EL (cell line): ENCODE measurements at places on chromosomes 6 and 20.

DNA sequence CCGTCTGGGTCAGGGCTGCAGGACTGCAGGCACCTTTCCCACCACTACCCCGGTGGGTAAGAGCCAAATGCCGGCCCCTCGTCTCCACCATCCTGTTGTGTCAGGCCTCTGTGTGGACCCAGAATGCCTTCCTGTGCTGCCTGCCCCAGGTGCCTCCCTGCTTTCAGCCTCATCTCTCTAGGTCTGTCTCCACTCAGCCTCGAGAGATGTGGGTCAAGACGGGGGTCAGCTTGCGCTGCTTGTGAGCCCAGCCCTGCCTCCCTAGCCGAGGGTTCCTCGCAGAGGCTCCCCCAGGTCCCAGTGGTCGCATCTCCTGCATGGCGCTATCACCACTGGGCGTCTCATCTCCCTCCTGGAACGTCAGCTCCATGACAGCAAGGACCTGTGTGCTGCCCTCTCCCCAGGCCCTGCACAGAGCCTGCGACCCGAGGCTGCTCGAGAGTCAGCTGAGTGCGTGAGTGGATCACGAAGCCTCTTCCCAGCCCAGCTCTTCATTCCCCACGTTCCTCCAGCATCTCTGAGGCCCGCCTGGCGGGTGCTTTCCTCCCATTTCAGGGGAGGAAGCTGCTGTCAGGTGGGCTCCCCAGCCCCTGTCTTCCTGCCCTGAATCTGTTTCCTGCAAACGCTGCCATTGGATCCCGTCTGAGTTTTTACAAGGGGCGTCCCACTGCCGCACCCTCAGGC, 38.7 kb upstream of the ZBP1 start:
- no peak for DNase-seq

DNA sequence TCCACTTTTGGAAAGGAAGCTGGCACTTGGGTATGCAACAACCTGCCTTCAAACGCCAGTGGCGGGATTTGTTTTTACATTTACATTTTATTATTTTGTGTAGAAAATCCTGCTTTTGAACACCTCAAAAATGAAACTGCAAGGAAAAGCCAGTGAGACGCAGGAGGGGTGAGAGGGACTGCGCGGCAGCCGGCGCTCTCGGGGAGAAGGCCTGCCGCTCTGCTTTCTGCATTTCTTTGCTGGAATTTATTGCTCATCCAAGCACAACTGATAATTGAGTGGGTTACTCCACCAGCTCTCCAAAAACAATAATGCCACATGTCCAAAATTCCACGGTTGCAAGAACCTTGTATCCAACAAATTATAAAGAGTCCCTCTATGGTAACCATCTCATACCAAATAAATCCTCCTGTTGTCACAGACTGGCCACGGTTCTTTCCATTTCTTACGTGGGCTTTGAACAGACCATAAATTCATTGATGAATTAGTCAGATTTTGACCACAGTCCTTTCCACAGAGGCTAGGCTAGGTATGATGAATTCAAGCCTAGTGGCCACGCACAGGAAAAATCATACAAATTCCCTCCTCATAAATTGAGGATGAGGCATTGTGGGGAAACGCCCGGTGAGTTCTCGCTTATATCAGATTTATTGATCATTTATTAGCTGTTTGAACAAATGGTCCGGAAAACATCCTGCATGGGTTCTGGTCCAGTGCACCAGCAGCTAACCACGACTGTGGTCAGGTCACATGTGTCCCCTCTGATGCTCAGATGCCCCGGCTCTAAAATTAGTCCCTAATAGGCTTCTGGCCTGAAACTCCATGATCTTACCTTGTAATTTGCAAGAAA, 31.6 kb upstream of the FOXC1 start:
- DNase-seq, result peak; percentile 12

DNA sequence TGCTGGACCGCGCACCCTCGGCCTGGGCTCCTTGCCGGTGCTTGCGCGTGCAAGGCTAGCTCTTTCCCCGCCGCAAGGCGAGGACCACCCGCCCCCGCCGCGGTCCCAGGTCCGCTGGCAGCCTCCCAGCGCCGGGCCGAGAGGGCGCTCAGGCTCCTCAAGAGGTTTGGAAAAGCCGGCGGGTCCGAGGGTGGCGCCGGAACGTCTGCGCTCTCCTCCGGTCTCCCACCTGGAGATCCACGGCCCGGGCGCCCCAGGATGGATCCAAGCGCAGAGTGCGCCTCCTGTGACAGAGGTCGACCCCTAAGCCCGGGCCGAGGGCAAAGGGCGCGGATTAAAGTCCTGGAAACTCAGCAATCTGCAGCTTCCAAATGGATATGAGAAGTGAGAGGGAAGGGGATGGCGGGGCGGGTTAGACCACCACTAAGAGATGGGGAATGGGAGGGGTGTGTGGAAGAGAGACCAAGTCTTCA, 575 bp upstream of the MICAL1 start:
- no peak for DNase-seq

DNA sequence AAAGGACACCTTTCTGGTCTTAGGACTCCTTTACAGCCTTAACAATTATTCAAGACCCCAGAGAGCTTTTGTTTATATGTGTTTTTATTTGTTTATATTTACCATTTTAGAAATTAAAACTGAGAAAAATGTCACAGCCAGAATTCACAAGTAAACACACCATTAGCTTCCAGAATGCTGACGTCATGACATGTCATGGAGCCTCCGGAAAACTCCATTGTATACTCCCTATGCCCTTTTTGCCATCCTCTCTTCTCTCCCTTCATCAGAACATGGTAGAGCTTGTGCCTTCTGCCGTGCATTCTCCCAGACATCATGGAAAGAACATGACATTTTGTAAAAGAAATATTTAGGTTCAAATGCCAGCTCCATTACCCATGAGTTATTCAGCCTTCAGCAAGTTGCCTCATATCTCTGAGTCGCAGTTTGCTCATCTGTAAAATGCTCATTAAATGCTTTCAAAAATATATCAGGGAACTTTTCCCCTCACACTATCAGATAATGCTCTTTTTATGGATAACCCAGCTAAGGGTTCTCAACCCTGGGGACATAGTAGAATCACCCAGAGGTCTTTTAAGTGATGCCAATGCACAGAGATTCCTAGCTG, 27.8 kb downstream of the TNFAIP3 start:
- DNase-seq, result peak; percentile 70

GRCh38 chr6:169386411-169387057, 132.9 kb upstream of the THBS2 start:
- peak; percentile 90 for DNase-seq

- no peak for DNase-seq
Observed at GRCh38 chr6:105747823-105748405, 338.2 kb upstream of the PRDM1 start.
